ENCODE measurements at places on chromosomes 3 and 15.

- DNase-seq, result peak; percentile 19
These were observed 28.3 kb downstream of the IDH3A start for GRCh38 chr15:78177447-78177873.

DNA sequence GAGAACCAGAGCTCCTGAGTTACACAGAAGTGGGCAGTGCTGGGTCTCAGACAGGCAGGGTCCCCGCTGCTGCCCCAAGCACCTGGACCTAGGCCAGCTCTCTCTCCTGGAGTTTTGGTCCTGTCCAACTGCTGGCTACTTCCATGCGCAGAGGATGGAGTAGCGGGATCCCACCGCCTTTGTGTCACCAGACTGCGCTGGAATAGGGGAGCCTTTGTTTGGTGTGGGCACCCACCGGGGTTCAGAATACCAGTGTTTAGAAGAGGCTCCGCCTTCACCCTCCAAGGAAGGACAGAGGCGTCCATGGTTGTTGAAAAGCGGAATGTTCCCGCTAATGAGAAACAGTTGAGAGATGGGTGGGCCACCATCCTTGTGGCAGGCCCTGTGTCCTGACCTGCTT lies 154.4 kb downstream of the DNAJB8 start:
- no peak for DNase-seq

DNA sequence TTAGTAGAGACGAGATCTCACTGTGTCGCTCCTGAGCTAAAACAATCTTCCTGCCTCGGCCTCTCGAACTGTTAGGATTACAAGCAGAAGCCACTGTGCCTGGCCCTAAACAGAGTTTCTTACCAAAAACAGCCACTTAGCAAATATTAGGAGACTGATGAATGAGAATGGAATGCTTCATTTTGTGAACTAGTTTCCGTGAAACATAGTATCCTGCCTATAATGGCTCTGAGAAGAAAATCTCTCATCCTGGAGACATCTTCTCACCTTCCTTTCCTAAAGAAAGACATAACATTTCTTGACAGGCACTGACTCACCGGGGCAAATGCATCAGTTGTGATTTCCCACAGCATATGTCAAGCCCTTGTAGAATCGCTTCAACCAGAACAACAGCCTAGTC lies 44.9 kb downstream of the GJD2 start:
- DNase-seq, result no peak

DNA sequence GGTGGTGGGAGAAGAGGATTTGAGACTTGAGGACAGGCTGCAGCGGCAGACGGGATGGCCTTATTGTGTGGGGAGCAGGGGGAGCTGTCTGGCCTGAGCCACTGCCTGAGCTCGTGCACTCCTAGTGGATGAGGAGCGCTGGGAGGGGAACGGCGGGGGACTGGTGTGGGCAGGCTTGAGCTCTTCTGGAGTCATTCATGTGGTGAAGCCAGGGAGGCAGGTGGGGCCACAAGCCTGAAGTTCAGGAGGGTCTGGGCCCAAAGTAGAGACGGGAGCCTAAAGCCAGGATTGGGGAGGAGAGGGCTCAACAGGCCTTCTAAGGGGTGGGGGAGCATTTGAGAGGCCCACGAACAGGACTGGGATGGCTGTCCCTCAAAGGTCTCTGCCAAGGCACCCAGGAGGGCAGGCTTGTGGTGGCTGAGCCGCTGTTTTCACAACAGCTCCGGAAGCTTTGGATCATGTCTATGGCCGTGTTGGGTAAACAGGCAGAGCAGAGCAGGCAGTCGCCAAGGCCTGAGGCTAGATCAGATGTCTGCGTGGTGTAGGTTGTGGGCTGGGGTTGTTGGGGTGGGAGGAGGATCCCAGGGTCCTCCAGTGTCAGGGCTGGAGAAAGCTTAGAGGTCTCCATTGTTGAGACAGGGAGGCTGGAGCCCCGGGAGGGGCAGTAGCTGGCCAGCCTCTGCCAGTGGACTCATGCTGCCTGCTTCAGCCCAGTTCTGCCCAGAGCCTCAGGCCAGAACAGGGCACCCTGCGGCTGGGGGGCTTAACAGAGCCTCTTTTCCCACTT lies 8.2 kb downstream of the PRKCD start:
- DNase-seq, result peak; percentile 82

DNA sequence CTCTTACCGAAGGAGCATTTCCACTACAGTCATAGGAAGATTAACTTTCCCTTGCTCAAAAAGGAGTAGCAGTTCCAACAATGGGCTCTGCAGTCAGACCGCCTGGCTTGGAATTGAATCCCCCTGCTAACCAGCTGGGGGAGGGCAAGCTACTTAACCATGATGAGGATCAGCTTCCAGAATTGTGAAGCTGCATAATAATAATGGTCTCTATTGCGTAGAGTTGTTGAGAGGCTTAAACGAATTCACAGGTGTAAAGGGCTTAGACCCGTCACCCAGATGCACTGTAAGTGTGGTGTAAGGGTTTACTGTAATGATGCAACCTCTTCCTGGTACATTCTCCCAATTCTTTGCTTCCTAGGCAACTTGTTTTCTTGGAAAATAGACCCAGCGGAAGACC lies 185.2 kb upstream of the RGMA start:
- no peak for DNase-seq

DNA sequence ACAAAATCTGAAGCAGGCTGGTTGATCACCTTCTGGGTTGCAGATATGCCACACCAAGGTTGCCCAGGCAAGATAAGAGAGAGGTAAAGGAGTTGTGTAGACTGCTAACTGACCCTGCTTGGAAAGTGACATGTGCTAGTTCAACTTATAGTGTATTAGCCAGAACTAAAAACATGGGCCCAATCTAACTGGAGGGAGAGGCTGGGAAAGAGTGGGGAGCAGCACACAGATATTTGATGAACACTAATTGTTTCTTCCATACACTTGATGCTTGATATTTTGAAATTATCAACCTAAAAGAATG lies 55.1 kb upstream of the ADGRG7 start:
- no peak for DNase-seq

DNA sequence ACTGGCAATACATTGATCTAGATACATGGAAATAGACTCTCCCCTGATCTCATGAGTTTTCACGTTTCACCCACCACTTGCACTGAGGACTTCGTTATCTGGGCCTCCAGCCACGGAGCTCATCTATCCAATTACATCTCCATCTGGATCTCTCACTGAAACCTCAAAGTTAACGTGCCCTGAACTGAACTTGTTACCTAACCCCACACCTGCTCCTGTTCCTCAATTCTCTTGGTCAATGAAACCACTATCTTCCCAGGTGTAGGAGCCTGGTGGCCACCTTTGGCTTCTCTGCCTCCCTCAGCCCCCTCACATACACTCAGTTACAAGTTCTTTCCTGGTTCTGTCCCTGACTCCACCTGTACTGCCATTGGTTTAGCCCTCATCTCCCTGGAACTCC lies 9.7 kb downstream of the DGKG start:
- no peak for DNase-seq

DNA sequence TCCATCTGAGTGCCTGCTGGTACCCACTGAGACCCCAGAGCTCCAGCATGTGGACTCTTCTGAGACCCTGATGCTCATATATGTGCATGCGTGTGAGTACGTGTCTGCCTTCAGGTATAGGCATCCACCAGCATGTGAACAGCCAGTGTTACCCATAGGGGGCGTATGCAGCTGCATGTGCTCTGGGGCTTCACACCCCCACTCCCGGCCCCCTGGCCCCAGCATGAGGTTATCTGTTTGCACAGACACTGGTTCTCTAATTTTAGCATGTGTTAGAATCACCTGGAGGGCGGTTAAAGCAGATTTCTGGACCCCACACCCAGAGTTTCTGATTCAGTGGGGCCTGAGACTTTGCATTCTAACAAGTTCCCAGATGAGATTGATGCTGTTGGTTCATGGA lies 824 bp upstream of the CILP start:
- peak; percentile 44 for DNase-seq

GRCh38 chr15:97966924-97967620 lies 6.6 kb downstream of the ARRDC4 start:
- DNase-seq, result no peak

DNA sequence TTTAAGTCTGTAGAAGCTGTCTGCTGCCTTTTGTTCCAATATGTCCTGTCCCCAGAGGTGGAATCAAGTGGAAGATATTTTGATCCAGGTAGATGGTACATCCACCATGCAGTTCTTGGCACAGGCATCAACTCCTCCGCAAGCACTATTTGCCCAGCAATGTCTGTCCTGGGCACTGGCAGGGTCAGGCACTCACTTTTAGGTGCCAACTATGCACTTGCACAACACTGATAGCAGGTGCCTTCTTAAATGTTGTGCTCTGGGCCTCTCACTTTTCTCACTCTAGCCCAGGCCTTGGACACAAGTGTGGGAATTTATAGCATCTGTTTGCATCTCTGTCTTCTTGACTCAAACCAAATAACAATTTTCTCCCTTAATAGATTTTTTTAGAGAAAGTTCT lies 140.5 kb upstream of the UBE2E2 start:
- DNase-seq, result no peak

GRCh38 chr15:75641603-75642002 lies 1.6 kb upstream of the IMP3 start:
- no peak for DNase-seq

DNA sequence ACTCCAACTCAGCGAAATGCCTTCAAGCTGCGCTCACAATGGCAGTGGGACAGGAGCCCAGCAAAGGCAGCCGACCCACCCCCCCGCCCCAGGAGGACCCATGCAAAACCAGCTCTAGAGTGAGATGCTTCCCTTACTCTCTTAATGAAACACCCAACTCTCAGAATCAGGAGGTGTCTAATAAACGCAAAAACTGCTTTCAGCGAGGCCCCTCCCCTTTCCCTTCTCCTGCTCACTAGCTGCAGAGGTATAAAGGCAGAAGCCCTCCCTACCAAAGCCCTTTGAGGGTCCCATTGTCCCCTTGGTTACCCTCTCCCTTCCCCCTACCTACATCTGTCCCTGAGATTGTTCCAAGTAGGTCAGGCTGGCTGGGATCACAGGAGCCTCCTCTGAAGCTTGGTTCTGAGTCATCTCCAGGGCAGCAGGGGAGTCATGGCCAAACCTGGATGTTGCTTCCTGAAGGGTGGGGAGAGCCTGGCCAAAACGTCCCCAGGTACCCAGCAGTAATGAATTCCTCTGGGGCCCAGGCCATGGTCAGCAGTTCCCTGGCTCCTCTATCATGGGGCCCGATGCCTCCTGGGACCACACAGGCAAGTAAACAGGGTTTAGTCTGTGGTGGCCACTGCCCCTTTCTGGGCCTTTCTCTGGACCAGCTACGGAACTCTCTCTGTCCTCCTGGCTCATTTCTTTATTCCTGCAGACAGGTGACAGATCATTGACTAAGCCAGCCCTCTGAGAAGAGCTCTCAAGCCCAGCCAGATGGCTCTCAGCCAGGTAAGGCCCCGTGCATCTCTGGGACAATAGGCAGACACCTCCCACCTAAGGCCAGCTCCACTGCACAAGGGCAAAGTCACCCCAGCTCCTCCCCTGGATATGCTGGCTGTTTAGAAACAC lies 8.6 kb downstream of the KLHL25 start:
- DNase-seq, result no peak

DNA sequence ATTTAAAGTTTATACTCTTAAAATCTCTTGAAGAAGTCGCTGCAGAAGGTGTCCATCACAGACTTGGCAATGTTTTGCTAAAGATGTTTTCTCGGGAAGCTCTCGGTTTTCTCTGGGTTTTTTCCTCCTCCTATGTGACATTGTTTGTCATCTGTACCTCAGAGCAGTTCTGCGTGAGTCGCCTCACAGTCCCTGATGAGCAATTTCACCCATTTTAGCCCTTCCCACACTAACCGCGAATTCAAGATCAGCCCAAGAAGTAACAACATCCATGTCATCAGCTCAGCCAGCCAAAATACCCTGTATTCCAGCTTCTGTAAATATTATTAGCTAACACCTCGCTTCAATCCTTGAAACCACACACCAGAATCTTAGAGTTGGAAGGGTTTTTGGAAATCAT lies 224.3 kb upstream of the SETMAR start:
- peak; percentile 5 for DNase-seq

DNA sequence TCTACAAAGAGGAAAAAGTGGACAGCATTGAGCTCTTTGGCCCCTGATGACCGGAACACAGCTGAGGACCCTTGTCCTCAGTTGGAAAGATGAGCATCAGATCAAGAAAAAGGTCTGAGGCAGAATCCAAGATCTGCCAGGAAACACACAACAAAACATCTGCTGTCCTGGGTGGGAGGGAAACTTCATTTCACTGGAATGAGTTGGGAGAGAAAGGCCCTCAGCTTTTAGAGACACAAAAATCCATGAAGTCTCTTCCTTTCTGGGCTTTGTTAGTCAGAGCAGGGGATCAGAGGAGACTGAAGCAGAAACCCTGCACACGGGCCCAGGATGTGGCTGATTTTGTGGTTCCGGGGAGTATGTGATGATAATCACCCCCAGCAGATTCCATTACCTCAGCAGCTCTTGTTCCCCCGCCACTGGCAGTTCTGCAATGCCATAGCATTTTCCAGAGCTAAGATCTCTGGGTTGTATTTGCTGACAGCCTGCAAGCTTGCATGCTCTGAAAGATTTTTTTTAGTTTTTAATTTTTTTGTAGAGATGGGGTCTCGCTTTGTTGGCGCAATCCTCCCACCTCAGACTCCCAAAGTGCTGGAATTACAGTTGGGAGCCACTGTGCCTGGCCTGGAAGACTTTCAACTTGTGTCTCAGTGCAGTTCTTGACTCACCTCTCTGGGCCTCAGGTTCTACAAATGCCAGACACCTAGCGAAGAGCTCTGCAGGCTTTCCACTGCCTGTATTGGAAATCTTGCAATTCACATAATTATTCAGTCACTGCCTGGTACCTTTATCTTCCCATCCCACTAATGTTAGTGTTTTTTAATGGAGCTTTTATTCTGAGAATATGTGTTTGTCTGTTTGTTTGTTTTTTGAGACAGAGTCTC lies 5.8 kb upstream of the TATDN2 start:
- peak; percentile 91 for DNase-seq
